ENCODE measurements at places on chromosomes 2 and 18.

DNA sequence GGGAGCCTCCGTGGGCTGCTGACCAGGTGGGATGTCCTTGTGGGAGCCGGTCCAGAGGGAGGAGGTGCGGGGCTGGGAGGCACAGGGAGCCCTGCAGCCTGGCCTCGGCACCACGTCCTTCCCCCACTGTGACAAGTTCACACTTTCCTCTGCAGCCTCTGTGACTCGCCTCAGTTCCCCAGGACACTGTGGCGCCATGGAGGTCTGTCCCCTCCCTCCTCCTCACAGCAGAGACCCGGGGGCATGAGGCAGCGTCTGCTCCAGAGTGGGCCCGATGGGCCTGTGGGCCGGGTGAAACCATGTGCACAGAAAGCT is 27.3 kb upstream of the KCNG2 start:
- no peak for DNase-seq

DNA sequence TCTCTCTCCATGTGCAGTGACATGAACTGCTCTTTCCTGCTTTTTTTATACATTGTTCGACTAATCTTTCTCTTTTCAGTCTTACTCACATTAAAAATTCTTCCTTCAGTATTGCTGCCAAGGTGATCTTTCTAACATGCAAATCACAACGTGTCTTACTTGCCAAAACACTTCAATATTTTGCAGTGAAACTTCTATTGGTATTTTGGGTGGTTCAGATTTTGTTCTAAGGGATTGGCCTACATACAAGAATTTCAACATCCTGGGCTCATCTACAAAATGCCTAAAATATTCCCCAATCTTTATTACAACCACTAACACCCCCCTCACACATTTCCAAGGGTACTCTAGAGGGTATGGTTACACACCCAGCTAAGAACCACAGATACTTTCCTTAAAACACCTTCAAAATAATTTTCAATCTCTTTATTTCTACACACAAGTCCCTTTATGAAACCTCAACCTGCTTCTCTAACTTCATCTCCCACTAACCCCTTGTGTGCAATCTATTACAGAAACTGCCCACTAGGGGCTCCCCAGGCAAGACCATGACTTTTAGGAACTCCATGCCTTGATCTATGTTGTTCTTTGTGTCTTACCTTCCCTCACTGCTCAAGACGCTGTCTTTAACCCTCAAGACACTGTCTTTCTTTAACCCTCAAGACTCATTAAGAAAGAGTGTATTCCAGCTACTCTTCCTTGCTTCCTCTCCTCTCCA is 50.9 kb downstream of the COL3A1 start:
- no peak for DNase-seq

- no peak for DNase-seq
Measured at GRCh38 chr18:63817441-63818051, 42.3 kb downstream of the SERPINB7 start.

- no peak for DNase-seq
Measured at GRCh38 chr2:55283083-55283482, 14.1 kb upstream of the MTIF2 start.

GRCh38 chr2:144012304-144012703 is 507.6 kb downstream of the ZEB2 start:
- no peak for DNase-seq

Data from coronary artery (tissue), 2 donors.